Astrocyte of the hippocampus (primary cell): ENCODE measurements at places on chromosomes 6 and 20.
A peak's percentile ranks its signal among the peaks of the same experiment; 100 is the strongest.

- DNase-seq: no peak
These were observed 229.6 kb downstream of the LY86 start for GRCh38 chr6:6818078-6818639.

GRCh38 chr20:62578294-62578897 lies 63.9 kb upstream of the SLCO4A1 start:
- DNase-seq: no peak

DNA sequence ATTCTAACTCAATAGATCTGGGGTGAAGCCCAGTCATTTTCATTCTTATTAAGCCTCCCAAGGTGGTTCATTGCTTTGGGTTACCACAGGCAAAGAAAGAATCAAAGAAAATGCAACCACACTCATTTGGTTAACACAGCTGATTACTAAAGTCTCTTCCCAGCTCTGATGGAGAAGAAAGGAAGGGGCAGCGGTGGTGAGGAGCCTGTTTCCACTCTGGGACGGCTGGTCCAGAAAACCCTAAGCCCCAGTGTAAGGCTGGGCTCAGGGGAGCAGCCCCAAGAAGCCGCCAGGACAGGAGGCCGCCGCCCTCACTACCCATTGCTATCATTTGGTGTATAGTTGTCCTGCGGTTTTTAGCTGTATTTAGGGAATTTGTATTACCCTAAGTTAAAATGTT lies 226.9 kb downstream of the CD83 start:
- DNase-seq: peak; percentile 15

GRCh38 chr6:52547647-52548352 lies 29.1 kb downstream of the TRAM2 start:
- peak; percentile 74 for DNase-seq

DNA sequence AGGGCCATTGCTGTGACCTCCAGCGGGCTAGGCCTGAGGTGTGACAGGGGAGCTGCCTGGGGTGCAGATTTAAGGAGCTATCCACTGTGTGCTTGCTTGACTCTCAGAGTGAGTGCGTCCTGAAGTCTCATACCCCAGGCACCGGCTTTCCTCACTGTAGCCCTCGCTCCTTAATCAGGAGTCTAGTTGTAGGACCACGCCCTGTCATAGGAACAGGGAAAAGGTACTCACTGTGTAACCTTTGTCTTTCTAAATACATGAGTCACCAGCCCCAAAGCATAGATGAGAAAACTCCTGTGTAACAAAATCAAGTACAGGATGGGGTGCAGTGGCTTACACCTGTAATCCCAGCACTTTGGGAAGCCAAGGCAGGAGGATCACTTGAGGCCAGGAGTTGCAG lies 141.7 kb downstream of the TMEM242 start:
- DNase-seq: no peak

GRCh38 chr6:150152891-150153876 lies 10.3 kb downstream of the PPP1R14C start:
- DNase-seq: no peak

DNA sequence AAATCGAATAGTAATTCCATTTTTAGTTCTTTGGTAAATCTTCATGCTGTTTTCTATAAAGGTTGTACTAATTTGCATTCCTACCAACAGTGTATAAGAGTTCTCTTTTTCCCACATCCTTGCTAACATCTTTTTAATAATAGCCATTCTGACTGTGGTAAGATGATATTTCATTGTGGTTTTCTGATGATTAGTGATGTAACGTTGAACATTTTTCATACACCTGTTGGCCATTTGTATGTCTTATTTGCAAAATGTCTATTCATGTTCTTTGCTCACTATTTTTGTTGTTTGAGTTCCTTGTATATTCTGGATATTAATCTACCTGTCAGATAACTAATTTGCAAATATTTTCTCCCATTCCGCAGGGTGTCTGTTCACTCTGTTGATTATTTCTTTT lies 64.5 kb downstream of the LIN28B start:
- DNase-seq: no peak

GRCh38 chr6:88458662-88459061 lies 292.5 kb upstream of the CNR1 start:
- DNase-seq: no peak

GRCh38 chr20:37363221-37364012 lies 17.5 kb downstream of the SRC start:
- no peak for DNase-seq

- DNase-seq: peak; percentile 100
These were observed 8.7 kb upstream of the AP5S1 start for GRCh38 chr20:3811467-3812258.

GRCh38 chr6:41759905-41760579 lies 12.8 kb upstream of the PGC start:
- DNase-seq: no peak

GRCh38 chr6:78832091-78832808 lies 35.1 kb upstream of the IRAK1BP1 start:
- DNase-seq: peak; percentile 75

DNA sequence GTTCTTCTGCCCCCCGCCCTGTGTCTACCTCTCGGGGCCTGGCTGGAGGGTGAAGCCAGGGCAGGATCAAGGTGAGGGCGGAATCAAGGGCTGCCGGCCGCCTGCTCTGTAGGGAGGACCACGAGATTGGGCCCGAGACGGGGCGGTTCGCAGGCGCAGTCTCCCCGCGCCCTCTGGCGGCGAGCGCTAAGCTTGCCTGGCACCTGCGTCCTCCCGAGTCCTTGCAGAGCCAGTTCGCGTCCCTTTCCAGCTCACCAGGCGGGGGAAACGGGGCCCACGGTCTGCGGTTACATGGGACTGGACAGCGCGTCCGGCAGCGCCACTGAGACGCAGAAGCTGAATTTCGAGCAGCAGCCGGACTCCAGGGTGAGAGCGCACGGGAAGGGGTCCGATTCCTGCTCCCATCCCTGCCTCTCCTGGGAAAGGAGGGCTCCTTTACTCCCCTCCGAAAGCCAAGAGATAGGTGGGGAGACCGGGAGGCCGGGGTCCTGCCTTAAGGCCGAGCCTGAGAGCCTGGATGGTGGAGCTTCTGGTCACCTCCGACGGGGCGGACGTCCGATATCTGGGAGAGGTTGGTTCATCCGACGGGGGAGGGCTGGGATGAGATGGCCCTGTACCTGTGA lies 3.6 kb upstream of the MATN4 start:
- DNase-seq: peak; percentile 67

- DNase-seq: no peak
These were observed 209.9 kb downstream of the LRFN2 start for GRCh38 chr6:40377173-40377806.
